ENCODE measurements at places on chromosomes 1 and 21. TPM values are rescaled to one million over a fixed set of nuclear protein-coding genes. Genes with fewer than 3 reads are reported as not detected.

GRCh38 chr1:28233264-28233606 lies 406 bp upstream of the DNAJC8 start:
- peak overlapping the region; percentile 38 for H3K27ac ChIP-seq
- peak overlapping the region; percentile 100 for H3K4me3 ChIP-seq
- peaks cover 1% of the 10 kb centered on the region for H3K36me3 ChIP-seq
- no peak for DNase-seq
- peaks cover 49% of the 10 kb centered on the region for H3K4me1 ChIP-seq

GRCh38 chr1:226615876-226616275 lies 67.3 kb downstream of the STUM start:
- no peaks in the 10 kb centered on the region for H3K27me3 ChIP-seq
- no peak overlapping the region for H3K4me3 ChIP-seq
- no peaks in the 10 kb centered on the region for H3K36me3 ChIP-seq
- DNase-seq: no peak
- no peaks in the 10 kb centered on the region for H3K4me1 ChIP-seq
- no peak overlapping the region for H3K27ac ChIP-seq

DNA sequence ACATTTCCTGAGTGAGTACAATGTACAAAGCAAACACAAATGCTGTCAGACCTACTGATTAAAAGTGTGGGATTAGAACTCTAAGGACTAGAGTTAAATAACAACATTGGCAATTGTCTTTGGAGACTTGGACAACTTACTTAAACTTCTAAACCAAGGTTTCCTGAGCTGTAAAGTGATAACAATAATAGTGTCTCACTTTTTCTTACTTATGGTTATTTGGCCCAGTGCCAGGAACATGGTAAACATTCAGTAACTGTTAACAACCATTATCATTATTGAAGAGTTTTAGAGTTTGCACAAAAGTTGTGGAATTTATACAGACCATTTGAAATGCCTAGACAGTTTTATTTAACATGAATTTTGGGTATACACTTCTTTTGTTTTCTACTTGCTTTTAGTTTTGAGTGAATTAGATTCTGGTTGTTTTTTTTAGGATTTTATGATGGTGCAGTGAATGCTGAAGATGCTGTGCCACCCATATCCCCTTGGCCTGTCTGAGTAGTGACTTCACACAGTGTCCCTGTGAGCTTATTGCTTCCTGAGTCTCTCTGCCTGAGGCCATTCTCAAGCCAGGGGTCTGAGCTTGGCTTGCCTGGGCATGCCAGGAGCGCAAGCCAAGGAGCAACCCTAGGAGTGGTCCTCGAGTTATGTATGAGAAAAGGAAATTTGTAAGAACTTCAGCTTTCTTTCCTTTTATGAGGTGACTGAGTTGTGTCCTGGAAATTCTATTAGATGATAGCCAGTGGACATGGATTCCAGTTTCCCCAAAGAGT lies 932.8 kb downstream of the TTLL7 start:
- no peak for DNase-seq
- H3K4me1 ChIP-seq: peaks cover 12% of the 10 kb centered on the region
- no peak overlapping the region for H3K4me3 ChIP-seq
- no peak overlapping the region for H3K27ac ChIP-seq

- H3K4me3 ChIP-seq: no peak overlapping the region
- no peaks in the 10 kb centered on the region for H3K27me3 ChIP-seq
- H3K36me3 ChIP-seq: no peaks in the 10 kb centered on the region
- DNase-seq: no peak
These were observed 88.9 kb upstream of the WLS start for GRCh38 chr1:68321084-68321685.

DNA sequence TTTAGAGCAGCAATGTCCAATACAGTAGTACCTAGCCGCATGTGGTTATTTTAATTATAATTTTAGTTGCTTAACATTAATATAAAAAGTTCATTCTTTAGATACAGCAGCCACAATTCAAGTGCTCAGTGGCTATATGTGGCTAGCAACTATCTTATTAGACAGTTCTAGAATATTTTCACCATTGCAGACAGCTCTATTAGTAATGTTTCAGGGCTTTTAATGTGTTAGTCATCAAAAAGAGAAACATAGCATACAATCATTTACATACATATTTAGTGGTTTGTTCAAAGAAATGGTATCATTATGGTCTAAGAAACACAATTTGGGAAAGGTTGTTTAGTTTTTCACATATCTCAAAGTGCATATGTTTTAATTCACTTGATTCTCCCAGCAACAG lies 66.6 kb upstream of the DYNLT5 start:
- no peaks in the 10 kb centered on the region for H3K27me3 ChIP-seq
- no peaks in the 10 kb centered on the region for H3K4me1 ChIP-seq
- no peak for DNase-seq
- H3K27ac ChIP-seq: no peak overlapping the region
- H3K36me3 ChIP-seq: no peaks in the 10 kb centered on the region

- DNase-seq: no peak
- no peak overlapping the region for H3K4me3 ChIP-seq
- H3K27ac ChIP-seq: no peak overlapping the region
- no peaks in the 10 kb centered on the region for H3K36me3 ChIP-seq
- H3K4me1 ChIP-seq: no peaks in the 10 kb centered on the region
These were observed 618 bp downstream of the SH3BGR start for GRCh38 chr21:39452207-39452969.

Gene SPATA17
- not detected for total RNA-seq
